ENCODE measurements at places on chromosomes 2 and 18.

DNA sequence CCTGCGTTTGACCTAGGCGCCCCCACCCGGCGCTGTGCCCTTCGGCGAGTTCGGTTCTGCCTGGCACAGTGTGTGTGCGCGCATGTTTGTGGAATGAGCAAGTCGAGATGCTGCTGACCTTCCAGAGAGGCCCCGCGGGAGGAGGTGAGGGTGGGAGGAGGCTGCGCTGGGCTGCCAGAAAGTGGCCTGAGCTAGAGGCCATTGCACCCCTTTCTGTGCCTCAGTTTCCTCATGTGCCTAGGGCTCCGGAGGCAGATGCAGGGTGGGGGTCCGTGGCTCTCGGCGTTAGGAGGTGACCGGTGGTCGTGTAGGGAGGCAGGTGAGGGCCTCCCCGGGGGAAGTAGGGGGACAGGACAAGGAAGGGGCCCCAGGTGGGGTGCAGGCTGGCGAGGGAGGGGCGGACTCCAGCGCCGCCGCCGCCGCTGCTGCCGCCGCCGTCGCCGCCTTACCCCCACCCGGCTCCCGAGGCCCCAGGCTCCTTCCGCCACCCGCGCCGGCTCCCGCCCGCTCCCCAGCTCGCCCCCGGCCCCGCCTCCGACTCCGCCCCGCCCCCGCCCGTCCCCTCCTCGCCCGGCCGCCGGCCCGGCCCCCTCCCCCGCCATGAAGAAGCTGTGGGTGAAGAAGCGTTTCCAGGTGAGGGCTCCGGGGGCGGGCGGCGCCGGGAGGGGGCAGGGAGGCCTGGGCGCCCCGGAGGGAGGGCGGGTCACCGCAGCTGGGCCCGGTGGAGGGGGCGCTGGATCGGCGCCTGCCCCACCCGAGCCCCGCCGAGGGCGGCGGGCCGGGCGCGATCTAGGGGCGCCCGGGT lies 7.0 kb downstream of the SPEG start:
- peak; percentile 50 for DNase-seq

DNA sequence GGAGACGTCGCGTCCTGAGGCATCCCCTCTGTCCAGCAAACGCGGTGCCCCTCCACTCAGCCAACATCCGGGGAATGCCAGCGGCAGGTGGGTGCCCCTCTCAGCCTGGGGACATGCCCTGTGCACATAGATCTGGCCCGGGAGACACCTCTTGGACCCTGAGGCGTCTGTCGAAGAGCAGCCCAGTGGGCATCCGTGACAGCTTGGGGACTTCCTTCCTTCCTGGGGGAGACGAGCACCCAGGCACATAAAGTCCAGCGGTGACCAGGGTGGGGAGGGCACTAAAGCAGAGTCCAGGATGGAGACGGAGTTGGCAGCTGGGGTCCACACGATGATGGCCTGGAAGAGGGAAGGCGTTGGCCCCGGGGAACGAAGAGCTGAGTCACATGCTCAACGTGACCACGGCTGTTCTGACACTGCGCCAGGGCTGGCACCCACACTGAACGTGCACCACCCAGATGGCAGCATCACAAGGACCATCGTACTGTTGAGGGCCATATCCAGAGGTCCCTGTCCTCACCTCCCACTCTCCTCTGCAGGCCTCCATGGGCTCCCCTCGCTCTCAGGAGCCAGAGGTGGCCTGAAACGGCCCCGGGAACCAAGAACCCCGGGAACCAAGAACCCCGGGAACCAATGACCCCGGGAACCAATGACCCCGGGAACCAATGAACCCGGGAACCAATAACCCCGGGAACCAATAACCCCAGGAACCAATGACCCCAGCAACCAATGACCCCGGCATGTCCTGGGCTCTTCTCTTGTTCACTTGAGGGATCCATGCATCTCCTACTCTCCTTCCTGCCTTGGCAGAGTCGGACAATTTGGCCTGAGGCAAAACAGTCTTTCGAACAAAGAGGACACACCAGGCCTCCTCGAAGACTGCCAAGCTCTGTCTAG lies 22.6 kb downstream of the HDAC4 start:
- no peak for DNase-seq

GRCh38 chr2:28842042-28842441 lies 28.1 kb downstream of the TRMT61B start:
- DNase-seq = no peak

DNA sequence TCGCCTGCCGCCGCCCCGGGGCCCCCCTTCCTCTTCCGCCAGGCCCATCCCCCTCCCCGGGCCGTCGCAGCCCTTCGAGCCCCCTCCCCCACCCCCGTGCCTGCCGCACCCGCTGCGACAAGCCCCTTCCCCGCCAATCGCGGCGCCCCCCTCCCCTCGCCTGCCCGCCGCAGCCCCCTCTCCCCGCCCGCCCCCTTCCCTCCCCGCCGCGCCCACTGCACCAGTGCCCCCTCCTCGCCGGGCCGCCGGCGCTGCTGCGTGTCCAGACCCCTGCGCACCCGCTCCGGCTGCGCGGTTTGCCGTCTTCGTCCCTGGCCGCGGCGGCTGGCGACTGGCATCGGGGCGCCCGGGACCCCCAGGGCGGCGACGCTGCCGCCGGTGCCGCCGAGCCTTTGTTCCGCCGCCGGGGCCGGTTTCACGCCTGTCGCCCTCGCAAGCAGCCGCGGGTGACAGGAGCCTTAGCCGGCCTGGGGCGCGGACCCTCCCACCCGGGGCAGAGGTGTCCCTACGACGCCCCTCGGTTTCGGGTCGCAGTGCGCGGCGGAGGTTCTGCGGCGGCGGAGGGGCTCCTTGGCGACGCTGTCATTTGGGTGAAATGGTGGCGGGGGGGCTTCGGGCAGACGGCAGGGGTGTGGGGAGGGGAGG lies 18.1 kb downstream of the GPC1 start:
- no peak for DNase-seq

DNA sequence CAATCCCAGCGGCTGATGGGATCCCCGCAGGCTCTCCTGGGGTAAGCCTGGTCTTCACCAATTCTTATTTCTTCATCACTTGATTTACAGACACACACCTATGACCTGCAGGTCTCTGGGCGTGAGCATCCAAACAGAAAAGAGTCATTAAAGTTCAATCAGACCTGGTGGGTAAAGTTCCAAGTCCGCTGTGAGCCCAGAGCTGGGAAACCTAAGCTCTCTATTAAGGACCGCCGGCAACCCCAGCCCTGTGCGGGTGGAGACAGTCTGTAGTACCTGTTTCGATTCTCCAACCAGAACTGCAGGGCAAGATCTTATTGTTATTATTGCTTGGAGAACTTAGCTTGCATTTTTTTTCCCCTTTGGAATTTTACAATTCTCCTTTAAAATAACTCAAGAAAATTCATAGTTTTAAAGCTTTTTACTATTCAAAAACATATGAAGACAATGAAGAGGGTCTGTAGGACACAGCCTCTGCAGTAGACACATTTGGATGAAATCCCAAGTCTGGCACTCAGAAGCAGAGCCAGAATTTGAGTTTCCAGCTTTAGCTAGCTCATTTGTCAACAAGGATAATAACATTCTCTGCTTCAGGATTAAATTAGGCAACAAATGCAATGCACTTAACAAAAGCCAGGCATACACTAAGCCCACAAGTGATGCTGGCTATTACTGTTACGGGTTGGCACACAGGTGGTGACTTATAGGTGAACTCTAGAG lies 376.4 kb downstream of the INSIG2 start:
- no peak for DNase-seq

DNA sequence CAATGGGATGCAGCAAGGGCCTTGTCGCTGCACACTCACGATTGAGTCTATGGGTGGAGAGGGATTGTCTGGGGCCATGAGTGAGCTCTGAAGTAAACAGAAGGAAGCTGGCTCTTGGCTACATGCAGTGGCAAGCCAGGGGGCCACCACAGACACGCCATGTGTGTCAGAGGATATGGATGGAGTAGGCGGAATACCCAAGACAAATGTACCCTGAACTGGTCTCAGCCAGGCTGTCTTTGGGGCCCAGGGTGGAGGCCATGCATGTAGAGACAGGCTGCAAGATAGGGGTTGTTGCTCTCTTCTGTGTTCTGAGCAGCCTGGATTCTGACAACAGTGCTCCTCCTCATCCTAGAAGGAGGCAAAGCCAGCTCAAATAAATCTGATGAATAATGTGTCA lies 24.0 kb upstream of the ITGA6 start:
- DNase-seq = no peak

GRCh38 chr2:120836281-120836680 lies 100.6 kb downstream of the GLI2 start:
- DNase-seq = no peak

DNA sequence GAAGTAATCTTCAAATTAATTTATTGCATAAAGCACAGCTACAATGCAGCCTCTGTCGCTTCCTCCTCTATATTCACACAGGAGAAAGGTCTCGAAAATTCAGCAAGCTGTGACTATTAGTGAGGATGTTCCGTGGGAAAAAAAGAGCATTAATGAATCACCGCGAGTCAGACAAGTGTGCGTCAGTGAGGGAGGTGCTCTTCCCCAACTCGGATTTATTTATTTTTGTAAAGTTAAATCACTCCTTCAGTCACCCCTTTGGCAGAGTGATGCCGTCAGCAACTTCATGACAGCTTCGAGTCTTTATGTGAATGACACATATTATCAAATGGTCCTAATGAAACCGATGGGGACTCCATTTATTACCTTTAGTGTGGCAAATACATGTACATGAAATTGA lies 648.9 kb upstream of the SALL3 start:
- DNase-seq = no peak

GRCh38 chr2:43462866-43463641 lies 132.8 kb downstream of the THADA start:
- no peak for DNase-seq

GRCh38 chr2:76120176-76120575 lies 409.5 kb upstream of the GCFC2 start:
- DNase-seq = peak; percentile 15

GRCh38 chr2:210955591-210955990 lies 399.2 kb downstream of the CPS1 start:
- DNase-seq = peak; percentile 54

- DNase-seq = peak; percentile 66
These were observed 88.5 kb downstream of the DYNAP start for GRCh38 chr18:54679318-54680149.
